ENCODE measurements at places on chromosomes 2 and 18.

- no peak for DNase-seq
Measured at GRCh38 chr2:172101821-172102390, 794 bp downstream of the DLX2 start.

DNA sequence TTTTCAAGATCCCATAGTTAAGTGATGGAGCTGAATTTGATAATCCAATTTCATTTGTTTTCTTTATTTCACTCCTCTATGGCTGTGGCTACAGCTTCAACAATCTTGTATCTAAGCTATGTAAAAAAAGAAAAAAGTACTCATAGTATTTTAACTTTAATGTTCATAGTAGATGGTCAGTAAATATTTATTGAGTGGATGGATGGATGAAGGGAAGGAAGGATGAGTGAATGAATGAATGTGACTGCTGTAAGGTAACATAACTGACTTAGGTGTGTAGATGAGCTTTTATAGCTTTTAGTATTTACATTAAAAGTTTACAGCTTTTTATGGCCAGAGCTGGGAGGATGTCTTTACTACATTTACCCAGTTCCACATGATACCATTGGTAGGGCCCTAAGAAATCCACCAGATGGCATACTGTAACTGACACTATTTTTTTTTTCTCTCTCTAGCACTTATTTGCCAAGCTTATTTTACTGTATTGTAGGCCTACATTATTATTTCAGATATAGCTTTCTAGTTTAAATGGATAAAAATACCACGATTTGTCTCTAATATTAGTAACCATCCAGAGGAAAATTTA is 13.4 kb upstream of the HRH4 start:
- DNase-seq, result no peak

DNA sequence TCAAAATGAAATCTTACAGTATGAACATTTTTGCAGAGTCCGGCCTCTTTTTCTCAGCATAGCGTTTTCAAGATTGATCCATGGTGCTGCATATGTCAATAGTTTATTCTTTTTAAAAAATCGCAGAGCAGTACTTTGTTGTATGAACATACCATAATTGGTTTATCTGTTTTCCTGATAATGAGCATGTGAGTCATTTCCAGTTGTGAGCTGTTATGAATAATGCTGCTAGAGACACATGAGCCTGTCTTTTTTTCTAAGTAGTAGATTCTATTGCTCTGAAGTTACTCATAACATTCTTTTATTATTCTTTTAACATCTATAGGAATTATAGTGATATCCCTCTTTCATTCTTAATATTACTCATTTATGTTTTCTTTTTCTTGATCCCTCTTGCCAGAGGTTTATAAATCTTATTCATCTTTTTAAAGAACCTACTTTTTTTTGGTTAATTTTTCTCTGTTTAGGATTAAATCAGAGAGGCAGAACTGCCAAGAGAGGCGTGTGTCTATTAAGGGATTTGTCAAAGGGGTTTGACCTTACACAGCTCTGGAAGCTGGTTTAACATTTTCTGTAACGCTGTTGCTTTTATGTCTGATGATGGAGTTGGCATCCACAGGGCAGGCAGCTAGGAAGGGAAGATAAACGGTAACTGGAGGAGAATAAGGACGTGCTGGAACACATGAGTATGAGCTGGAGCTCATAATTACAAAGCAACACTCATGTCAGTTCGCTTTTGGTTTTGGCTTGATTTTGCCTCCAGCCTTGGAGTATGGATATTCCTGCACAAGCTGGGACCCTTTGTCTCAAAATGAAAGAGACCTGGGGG is 47.4 kb downstream of the MGAT5 start:
- no peak for DNase-seq

DNA sequence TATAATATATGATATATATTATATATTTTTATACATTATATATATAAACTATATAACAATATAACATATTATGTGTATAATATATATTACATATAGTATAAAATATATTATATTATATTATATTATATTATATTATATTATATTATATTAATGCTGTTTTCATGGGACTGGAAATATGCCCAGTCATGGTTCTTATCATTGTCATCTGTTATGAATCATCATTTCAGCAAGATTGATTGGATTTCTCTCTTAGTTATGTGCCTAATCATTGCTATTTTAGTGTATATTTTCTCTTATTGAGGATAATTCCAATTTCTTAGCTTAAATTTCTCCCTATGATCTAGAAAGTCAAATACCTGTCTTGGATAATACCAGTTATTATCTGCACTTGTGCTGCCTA is 617.8 kb downstream of the TRIB2 start:
- no peak for DNase-seq

DNA sequence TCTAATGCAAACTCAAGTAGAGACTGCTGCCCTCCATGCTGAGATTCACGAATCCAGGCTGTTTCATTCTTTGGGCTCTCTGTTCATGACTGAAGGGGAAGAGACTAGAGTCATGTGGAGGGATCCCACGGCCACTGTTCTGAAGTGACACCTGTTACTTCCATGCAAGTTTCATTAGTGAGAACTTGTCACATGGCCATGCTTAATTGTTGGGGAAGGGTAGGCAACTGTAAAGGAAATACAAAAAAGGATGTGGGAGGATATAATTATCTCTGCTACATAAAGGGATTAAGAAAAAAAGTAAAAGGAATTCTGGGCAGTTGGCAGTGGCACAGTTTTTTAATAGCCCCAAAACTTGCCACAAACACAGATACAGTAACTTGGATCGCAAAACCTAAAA is 28.0 kb upstream of the PSME4 start:
- no peak for DNase-seq

DNA sequence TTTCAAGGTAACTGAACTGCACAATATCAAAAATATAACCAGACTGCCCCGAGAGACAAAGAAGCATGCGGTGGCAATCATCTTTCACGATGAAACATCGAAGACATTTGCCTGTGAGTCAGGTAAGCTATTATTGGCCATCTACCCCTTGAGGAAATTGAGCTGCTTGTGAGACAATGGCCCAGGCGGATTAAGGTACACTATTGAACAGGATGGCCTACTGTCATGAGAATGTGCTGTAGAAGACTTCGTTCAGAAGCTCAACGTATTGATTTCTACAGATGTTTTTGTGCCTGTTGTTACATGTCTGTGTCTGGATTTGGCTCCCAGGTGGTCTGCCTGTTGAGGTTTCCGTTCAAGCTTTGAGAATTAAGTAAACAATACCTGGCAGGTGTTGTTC is 198.7 kb downstream of the DOK6 start:
- no peak for DNase-seq

GRCh38 chr2:48983551-48983950 is 170.8 kb downstream of the FSHR start:
- no peak for DNase-seq

GRCh38 chr18:52219102-52219501 is 120.9 kb upstream of the DCC start:
- DNase-seq, result no peak

- DNase-seq, result no peak
Measured at GRCh38 chr18:7859122-7859521, 292.0 kb downstream of the PTPRM start.

- DNase-seq, result no peak
Measured at GRCh38 chr2:55879976-55880375, 43.6 kb downstream of the EFEMP1 start.

GRCh38 chr2:54666634-54667265 is 56.7 kb upstream of the EML6 start:
- no peak for DNase-seq

GRCh38 chr2:171132086-171132485 is 28.6 kb downstream of the TLK1 start:
- DNase-seq, result no peak

GRCh38 chr2:127961729-127962128 is 66.1 kb downstream of the SAP130 start:
- no peak for DNase-seq

DNA sequence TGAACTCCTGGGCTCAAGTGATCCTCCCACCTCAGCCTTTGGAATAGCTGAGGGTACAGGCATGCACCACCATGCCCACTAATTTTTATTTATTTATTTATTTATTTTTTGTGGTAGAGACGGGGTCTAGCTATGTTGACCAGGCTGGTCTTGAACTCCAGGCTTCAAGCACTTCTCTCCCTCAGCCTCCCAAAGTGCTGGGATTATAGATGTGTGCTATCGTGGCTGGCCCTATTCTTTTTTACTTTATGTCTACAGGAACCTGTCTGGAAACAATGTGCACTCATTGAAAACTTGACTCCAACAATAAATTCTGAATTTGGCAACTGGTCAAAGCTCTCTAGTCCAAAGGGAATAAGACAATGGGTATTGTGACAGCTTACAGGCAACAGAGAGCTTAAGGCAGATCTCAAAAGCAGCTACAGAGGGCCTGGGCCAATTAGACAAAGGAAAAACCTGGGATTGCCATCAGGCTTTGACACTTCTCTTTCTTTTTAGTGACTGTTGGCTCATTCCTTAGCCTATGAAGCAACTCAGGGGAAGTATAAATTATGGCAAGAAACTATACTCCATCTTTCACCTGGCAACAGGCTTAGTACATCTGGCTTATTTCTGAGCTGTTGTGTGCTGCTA is 55.1 kb upstream of the RAPGEF4 start:
- DNase-seq, result no peak

DNA sequence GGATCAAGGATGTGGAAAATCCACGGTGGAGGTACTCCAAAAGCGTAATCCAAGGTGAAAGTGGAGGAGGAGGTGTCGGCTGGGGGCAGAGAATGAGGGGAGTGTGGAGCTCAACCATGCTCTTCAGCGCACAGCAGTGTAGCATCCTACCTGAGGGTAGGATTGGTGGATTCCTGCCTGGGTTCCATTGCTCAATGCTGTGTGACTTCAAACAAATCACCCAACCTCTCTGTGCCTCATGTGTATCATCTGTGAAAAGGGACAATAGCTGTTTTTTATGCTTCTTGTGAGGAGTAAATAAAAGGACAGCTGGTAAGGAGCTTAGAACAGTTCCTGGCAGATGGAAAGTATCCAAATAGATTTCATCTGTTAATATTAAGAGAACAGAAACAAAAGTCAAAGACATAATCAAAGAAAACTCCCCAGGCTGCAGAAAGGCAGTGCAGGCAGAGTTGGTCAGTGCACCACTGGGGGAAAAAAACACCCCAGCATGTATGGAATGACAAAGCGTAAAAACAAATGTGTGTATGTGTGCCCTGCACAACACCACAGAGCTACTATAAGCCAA is 130.0 kb upstream of the HDAC4 start:
- DNase-seq, result no peak

DNA sequence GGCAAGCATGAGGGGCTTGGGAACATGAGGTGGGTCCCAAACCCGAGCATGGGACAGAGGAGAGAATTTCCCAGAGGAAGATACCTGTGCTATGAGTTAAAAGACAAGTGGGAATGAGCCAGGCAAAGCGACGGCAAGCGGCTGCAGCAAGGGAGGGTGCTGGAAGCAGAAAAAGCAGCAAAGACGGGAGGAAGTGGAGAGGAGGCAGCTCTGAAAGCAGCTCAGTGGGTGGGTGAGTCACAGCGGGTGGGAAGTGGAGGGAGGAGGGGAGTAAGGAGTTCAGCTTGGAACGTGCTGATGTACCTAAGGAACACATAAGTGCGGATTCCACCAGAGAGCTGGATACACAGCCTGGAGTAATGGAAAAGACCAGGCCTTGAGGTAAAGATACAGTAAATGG is 41.4 kb downstream of the THUMPD2 start:
- DNase-seq, result no peak

DNA sequence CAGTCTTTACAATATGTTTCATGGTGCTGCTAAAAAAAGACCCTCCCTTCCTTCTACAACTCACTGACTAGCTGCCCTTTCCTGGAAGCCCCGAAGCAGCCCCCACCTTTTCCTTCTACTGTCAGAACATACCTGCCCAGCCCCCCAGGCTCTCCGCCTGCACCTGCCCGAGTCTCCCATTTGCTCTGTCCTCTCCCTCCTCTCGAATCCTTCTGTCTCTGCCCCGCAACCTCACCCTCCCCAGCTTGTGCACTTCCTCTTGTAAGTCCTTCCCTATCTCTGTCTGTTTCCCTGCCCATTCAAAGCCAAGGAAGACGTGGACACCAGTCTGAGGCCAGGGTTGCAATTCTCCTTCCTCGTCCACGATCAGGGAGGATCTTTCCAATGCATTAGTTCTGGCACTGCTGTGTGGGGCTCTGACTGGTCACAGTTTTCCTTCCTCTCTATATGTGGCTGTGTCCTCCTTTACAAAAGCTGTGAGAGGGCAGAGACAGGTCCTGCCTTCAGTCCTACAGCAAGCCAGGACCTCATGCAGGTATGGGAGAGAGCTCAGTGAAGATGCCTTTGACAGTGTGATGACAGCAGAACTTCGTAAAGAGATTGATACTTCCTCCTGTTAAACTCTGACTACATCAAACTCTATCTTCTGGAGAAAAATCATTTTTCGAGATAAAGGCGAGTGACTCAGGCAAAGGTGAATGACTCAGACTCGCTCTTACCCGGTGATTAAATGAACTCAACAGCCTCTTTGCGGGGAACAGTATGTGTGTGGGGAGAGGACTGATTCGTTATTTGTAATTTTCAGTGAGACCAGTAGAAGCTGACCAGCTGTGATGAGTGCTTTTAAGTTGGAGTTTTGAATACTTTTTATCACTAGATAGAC is 14.2 kb downstream of the TNFRSF11A start:
- DNase-seq, result no peak

DNA sequence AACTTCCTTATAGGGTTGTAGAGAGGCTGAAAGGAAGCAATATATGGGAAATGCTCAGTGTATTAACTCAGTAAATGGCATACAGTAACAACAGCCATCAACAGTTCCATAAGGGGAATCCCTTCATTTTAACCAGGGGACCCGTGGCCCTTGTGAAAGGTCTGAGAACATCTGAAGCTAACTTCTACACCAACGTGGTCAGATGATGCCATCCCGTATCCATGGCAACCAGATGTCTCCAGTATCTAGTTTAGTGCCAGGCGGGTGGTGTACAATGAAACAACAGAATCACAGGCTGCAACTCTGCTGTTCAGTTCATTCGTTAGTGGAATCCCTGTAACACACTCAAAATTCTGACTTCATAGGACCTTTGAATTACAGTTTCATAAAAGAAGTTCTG is 162.3 kb downstream of the TGIF1 start:
- DNase-seq, result no peak

DNA sequence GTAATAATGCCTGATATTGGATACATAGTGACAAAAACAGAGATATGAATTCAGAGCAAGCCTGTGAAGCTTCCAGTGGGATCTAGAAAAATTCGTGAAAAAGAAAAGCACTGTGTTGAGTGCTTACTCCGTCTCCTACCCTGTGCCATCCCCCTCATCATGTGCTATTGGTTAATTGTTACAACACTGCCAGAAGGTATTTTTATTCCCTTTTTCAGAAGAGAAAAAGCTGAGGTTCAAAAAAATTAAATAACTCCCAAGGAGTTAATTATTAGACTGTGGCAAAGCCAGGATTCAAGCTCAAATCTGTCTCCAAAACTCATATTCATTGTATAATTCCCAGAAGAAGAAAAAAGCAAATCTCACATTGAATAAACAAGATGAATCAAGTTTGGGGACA is 735.5 kb upstream of the ACVR2A start:
- DNase-seq, result no peak

Data from stimulated activated CD4-positive, alpha-beta T cell treated with anti-CD3 and anti-CD28 coated beads, Interleukin-2, amount 100 ng/mL, for 4 hours (primary cell).